ENCODE measurements at places on chromosomes 7 and 10. TPM values are rescaled to one million over a fixed set of nuclear protein-coding genes. Genes with fewer than 3 reads are reported as not detected.

The AGR2 gene
- total RNA-seq: not detected

The RADIL gene
- total RNA-seq: 0.15 TPM

The SPDYE1 gene
- total RNA-seq: 0.12 TPM

The ANXA11 gene
- 259 TPM for total RNA-seq

The TMEM273 gene
- 11.2 TPM for total RNA-seq

The RNF32 gene
- 3.7 TPM for total RNA-seq

The NPC1L1 gene
- total RNA-seq: not detected

The CNTNAP2 gene
- total RNA-seq: not detected

The SYNPO2L gene
- not detected for total RNA-seq

The TDRD1 gene
- 0.10 TPM for total RNA-seq

The GOLGA7B gene
- total RNA-seq: 5.3 TPM

Measured in T-helper 1 cell treated with Interleukin-12 subunit alpha and Interleukin-12 subunit beta and Interleukin-4 antibody, amounts not matched to agents 30 ng/mL and 1 ng/mL, for 36 hours (primary cell).